HT1080 (cell line): ENCODE measurements at places on chromosomes 13 and 19. TPM values are rescaled to one million over a fixed set of nuclear protein-coding genes. Genes with fewer than 3 reads are reported as not detected.

- DNase-seq = peak; percentile 32
Observed at GRCh38 chr13:75312884-75313520, 169.0 kb downstream of the TBC1D4 start.

The SULT2B1 gene
- total RNA-seq = not detected in 2 replicates

DNA sequence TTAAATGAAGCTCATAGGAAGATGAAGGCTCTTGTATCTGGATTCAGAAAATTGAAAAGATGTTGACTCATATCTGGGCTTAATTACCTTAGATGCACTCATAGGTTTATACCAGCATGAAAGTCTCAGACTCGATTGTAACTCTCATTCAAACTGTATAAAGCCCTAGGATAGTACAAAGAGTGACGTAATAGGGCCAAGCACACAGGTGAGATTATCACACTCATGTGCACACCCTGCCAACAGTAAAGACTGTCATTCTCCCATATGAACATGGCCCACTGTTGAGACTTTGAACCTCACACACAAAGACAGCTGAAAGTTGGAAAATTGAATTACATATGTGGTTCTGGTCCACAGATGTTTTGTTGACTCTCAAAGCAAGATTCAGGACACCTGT lies 18.0 kb upstream of the ZNF723 start:
- DNase-seq = no peak

- no peak for DNase-seq
Observed at GRCh38 chr13:79740991-79741390, 260.0 kb downstream of the NDFIP2 start.

The ZNF526 gene
- total RNA-seq = 8.7 and 9.2 TPM in 2 replicates

DNA sequence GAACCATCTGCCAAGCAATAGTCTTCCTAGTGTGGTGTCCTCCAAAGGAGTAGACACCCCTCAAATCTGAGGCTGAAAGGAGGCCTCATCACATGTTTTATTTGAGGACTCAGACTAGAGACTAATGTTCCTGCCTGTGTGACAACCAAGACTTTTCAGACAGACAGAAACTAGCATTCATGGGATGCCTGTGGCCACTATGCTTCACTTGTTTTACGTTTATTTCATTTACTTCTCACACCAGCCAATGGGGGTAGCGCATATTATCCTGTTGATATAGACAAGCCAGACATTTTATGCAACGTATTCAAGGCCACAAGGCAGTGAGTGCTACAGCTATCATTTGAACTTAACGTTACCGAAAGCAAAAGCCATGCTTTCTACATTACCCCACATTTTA lies 391.7 kb upstream of the HTR2A start:
- no peak for DNase-seq

DNA sequence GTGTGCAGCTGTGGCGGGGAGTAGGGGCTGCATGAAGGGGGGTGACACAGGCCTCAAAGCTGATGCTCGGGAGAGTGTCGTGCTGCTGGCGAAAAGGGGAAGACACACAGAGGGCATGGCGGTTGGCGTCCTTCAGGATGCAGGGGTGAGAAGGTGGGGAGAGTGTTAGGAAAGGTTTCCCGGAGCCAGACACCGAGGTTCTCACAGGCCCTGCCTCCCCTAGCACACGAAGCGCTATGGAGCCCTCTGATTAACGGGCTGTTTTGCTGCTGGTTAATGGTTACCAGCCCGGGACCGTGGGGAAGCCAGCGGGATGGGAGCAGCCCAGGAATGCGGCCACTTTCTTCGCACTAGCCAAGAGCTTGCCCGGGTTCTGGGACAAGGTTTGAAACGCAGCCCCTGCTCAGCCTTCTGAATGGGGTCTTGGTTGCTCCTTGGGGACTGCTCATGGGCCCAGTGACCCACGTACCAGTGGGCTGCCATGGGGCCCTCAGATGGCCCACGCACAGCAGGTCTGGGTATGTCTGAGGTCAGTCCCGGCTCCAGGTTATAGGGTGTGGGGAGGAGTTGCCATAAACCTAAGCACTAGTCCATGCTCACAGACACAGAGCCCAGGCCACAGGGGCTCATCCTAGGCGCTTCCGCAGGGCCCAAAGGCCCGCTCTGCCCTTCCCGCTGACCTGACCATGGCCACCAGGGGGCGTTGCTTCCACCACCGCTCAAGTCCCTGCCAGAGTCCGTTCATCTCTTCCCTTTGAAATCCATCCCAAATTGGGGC lies 31.3 kb upstream of the ISYNA1 start:
- peak; percentile 53 for DNase-seq
